Fibroblast of skin of left biceps (primary cell): ENCODE measurements at places on chromosomes 2 and 18.
A peak's percentile ranks its signal among the peaks of the same experiment; 100 is the strongest.

- peak; percentile 65 for DNase-seq
Measured at GRCh38 chr2:40450796-40451430, 977 bp downstream of the SLC8A1 start.

DNA sequence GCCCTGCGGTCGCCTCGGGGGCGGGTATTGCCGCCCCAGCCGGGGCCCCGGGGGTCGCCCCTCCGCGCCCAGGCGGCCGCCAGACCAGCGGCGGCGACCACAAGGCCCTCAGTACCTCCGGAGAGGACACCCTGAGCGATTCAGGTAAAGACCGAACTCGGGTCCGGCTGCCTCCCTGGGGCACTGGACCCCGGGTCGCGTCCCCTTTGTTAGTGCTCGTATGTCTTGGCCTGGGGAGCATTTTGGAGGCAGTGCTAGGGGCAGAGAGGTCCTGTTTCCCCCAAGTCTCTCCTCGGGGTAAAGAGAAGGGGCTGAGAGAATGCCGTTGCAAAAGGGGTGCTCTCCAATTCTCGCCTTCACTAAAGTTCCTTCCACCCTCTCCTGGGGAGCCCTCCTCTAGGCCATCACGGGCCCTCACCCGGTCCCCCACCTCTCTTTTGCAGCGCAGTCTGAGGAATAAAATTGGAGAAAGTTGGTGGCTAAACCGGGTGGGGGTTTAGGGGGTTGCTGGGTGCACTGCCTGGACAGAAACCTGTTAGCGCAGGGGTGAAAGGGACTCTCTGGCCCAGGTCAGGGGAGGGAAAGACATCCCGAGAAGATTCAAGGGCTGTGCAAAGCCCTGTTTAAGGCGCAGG is 2.5 kb downstream of the MYCN start:
- no peak for DNase-seq

DNA sequence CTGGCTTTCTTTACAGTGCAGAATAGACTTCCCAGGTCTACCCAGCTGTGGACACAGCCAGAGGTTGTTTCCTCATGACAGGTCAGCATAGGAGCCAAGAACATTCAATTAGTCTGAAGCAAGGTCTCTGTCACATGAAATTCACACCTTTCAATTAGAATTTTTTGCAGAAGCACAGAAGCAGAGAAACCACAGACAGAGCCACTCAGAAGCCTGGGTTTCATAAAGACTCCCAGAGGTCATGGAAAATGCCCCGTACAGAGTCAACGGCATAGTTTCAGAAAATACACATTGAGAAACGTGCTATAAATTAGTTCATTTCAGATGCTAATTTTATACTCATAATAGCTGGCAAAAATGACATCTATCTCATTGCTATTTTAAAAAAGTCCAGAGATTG is 87.0 kb upstream of the TMEM200C start:
- DNase-seq = no peak

DNA sequence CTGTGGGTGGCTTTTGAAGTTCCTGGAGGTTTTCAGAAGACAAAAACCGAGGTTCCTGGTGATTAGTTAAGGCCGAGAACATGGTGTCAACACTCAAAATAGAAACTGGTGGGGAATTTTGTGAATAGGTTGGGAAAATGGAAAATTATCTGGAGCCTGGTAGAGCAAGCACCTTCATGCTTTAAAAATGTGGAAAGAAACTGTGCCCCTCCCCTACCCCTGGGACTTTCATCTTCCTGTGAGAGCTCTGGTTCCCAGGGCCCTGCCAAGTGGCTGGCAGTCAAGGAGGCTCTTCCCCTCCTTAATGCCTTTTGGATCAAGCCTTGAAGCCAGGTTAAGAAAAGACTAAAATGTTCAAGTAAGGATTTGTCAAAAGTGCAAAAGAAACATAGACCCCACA is 1.9 kb upstream of the CRACDL start:
- no peak for DNase-seq

- peak; percentile 20 for DNase-seq
Measured at GRCh38 chr2:57497489-57498096, 549.0 kb upstream of the VRK2 start.

- DNase-seq = no peak
Measured at GRCh38 chr2:176892676-176893226, 319.8 kb upstream of the HNRNPA3 start.

GRCh38 chr2:241229563-241230401 is 41.3 kb downstream of the ANO7 start:
- no peak for DNase-seq

DNA sequence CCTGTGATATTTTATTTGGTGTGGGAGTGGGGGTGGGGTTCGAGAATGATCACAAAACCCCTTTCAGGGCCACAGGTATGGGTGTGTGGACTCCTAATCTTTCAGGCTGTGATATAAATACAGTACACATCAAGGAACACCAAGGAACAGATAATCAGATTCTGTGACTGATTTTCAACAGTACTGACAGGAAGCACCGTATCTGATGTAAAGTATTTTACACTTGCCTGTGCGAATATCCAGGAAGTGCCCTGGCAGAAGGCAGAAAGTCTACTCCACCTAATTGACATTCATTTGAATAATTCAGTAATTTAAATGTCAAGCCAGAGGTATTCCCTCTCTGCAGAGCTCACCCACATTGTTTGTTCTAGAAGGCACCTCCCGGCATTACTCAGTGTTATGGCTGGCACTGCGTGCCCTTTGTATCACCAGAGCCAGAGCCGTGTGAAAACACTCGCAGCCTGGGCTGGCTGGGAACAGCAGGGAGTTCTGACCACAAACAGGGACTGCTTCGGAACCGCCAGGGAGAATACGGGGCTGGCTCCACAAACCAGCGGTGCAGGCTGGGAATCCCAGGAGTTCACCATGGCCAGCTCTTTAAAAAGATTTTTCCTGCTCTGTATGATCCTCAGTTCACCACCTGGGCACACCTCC is 91.8 kb downstream of the ACVR1 start:
- no peak for DNase-seq

GRCh38 chr2:96527286-96528005 is 9.1 kb upstream of the ARID5A start:
- no peak for DNase-seq

DNA sequence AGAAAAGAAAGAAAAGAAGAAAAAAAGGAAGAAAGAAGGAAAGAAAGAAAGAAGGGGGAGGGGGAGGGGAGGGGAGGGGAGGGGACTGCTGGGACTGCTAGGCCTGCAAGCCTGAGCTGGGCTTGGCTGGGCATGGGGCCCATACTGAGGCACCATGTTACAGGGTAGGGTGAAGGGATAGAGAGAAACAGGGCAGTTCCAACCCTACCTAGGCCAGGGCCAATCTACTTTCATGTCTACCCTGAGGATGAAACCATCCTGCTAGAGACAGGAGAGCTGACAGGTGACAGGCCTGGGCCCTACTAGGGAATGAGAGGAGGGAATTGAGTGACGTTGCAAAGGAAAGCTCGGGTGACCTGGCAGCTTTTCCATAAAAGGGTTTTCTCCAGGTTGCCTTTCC is 41.7 kb downstream of the TEX44 start:
- no peak for DNase-seq

- DNase-seq = no peak
Measured at GRCh38 chr2:6072768-6073167, 380.6 kb downstream of the SOX11 start.

DNA sequence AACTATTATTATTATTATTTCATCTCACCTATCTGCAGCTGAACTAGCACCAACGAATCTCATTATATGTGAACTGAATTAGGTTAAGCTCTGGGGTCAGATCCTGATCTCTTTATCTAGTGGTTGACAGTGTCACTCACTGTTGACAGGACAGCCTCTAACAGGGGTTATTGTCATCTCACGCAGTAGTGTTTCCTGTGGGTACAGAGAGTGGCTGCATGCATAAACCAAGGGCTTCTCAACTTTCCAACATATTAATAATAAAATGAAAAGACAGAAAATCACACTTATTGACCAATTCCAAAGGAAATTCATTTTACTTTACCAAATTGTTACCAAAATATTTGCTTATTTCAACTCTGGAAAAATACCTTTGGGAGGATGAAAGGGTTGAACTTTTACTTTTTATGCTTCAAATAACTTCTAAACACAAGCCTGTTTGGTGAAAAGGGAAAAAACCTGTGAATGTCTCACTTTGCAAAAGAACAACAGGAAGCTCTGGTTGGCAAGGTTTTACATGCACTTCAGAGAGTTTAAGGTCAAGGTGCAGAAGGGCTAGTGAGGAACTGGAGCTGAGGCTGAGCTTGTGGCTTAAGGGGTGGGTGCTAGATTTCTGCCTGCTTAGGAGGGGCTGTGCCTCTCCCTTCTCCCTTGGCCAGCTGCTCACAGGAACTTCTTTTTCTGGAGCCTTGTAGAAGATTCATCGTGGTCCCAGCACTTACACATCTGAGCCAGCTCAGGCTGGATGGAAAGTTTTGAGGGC is 72.6 kb downstream of the CTAGE1 start:
- no peak for DNase-seq

GRCh38 chr18:62407660-62408059 is 82.5 kb downstream of the TNFRSF11A start:
- no peak for DNase-seq

DNA sequence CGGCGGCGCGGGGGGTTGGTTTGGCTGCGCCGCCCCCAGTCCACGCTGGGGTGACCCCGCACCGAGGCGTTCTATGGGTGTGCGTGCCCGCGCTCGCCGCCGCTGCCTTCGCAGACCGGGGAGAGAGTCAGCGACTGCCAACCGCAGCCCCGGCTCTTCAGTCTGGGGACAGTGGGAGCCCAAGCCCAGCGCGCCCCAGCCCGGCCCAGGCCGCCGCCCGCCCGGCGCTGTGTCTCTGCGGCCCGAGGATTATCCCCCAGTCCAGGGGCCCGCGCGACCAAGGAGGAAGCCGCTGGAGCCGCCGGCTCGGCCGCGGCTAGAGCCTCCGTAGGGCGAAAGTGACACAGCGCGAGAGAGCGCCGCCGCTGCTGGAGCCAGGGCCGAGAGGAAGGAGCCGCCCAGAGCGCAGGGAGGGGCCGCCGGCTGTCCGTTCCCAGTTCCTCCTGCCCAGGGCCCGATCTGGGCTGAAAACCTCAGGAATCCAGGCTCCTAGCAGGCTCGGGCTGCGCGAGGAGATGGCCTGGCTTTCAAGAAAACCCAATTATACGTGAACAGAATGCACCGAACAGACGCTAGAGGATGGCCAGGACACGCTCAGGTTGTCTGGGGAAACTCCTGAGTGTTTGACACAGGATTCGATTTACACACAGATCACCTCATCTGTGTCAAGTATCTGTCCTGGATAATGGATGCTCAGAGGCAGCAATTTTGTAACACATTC is 2.4 kb downstream of the CTIF start:
- DNase-seq = no peak

DNA sequence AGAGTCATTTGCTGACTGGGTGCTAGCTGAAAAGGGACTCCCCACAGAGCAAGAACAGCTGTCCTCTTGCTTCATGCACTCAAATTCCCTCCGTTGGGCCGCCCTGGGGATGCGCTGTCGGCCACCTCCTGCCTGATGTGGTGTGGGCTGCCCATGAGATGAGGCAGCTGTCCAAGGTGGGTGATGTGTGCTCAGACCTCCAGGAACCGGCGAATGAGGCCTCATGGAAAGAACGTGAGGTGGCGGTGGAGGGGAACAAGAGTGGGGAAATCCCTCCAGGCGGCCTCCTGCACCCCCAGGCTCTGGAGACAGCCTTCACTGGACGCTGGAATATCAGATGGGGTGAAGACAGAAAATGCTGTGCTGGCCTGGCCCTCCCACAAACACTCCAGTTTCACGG is 79.8 kb downstream of the LONRF2 start:
- no peak for DNase-seq

DNA sequence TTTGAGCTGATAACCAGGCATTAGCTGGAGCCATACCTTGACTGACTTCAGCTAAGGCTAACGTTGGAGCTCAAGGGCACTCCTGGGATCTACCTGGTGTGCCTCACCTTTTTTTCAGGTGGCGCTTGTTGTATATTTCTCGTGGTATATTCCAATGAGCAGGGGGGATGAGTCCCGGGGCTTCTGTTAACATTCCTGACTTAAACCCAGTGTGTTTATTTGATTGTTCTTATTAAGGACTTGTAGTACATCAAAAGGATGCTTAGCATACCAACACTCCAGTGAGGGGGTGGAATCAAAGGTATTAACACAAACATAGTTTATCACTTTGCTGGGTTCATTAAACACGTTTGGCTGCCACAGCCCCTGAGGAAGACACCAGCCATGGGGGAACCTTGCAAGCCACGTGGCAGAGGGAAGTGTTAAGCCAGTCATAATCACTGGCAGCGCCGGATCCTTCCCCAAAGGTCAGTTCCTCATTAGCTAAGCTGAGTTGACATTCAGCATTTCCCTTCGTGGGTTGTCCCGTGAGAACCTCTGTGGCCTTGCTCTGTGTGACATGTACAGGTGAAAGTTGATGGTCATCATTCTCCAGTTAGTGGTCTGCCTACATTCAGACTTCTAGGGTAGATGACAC is 119.5 kb upstream of the MCFD2 start:
- DNase-seq = no peak

GRCh38 chr2:241859017-241859435 is 332 bp upstream of the PDCD1 start:
- DNase-seq = no peak

- DNase-seq = no peak
Measured at GRCh38 chr2:212537726-212538304, 787 bp downstream of the ERBB4 start.

GRCh38 chr2:63435070-63435469 is 153.2 kb downstream of the WDPCP start:
- no peak for DNase-seq

- DNase-seq = no peak
Measured at GRCh38 chr18:37674570-37674969, 109.0 kb upstream of the CELF4 start.

- no peak for DNase-seq
Measured at GRCh38 chr2:219446689-219447088, 12.0 kb downstream of the SPEG start.

DNA sequence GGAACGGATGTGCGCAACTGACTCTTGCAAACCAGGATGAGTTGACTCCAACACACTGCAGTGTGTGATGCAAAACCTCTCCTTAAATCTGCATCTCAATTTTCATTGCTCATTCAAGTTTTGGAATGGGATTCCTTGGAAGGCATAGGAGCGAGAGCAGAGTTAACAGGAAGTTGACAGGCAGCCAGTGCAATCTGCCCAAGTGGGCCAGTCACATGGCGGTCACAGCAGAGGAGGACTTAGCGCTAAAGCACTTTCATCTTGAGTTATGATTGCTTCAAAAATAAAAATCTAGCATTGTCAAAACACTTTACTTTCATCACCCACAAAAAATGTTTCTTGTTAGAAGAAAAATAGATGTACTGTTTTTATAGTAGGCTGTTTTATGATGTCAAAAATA is 439.0 kb downstream of the FBXO15 start:
- no peak for DNase-seq

DNA sequence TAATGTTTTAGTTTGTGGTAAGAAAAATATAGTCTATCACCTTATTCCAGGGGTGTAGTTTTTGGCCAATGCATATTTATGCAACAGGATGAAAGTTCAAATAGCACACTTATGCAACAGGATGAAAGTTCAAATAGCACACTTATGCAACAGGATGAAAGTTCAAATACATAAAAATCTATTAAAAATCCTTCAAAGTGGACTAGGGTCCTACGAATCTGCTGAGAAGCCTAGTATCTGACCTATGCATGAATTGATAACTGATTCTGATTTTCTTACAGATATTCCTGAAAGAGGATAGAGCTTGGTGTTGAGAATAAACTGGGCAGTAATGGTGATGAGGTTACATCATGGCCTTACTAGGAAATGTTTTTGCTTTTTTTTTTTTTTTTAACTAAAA is 2.8 kb downstream of the PECR start:
- no peak for DNase-seq
